SW480 (cell line): ENCODE measurements at places on chromosomes 2 and 18.

DNA sequence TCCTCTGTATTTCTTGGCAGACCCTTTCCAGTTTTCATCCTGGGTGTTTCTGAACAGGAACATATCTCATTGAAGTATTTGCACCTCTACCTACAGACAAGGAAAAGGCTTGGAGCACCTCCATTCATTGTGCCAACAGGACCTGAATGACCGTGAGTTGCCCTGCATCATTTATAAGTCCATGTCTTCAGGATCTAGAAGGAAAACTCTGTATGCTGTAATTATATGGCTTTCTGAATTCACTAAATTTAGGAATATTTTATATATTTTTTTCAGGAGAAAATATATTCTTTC, 402.3 kb upstream of the SLC14A2 start:
- DNase-seq, result no peak

DNA sequence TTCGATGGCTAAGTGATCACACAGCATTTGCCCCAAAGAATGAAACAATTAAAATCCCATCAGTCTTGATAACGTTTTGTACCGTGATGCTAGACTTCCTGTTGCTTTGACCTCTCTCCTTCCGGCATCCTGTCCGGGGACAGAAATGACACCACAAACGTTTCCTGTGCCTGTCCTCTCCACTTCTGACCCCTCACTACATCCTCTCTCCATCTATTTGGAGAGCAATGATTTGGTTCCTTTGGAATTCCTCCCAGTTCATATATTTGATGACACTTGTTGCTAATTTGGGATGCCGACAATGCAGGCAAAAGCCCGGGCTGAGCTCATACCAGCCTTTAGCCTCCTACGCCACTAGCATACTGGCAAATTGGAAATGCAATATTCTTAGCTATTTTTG, 151.2 kb upstream of the CCDC68 start:
- no peak for DNase-seq

DNA sequence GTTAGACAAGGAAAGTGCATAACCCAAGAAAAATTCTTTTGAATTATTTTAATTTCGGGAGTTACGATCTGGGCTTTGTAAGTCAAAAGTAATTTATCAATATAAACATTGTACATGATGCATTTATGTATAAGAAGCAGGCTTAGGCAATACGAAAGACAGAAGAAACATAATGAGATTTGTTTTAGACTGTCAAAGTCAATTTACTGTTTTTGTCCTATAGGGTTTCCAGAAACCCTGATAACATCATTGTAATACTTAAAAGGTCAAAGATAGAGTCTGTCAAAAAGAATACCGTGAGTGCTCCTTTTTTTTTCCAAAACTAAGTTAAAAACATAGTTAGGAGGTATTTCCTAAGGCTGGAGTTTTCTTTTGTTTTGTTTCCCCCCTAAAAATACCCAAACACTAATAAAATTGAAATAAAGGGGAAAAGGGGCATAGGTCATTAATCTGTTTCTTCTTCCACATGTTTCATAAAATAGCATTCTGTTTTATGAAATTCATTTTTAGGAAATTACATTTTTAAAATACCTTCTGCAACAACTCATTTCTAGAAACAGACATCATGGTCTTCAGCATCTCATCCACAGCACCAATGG, 16.1 kb downstream of the C1D start:
- DNase-seq, result no peak

DNA sequence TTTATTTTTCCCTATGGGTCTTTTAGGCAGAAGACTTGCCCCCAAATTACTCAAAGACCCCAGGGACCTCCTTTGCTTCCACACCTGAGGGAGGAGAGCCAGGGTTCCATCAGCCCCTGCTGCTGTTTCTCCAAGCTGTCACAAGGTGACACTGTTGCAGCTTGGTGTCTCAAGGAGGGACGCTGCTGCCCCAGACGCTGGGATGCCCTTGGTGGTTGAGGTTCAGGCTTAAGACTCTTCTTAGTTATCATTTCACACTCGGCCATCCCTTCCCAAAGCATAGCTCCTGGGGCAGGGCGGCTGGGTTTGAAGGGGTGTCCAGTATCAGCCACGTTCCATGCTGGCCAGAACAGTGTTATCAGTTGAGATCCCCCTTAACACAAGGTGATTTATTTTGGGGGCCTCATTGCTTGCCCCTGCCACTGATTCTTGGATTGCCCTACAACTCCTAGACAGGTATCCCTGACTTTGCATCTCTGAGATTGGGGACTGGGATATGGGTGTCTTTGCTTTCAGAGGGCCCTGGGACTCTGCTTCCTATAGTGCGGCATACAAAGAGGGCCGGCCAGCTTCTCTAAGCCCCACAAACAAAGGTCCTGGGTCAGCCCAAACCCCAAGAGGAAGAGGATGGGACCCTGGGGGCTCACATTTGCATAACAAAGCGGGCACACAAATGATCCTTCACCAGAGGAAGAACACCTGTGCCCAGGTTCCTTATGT, 22.7 kb downstream of the GPR55 start:
- peak; percentile 50 for DNase-seq

GRCh38 chr2:28362991-28363521, 29.6 kb upstream of the FOSL2 start:
- DNase-seq, result no peak

GRCh38 chr2:98857001-98857400, 79.0 kb downstream of the CRACDL start:
- DNase-seq, result no peak

DNA sequence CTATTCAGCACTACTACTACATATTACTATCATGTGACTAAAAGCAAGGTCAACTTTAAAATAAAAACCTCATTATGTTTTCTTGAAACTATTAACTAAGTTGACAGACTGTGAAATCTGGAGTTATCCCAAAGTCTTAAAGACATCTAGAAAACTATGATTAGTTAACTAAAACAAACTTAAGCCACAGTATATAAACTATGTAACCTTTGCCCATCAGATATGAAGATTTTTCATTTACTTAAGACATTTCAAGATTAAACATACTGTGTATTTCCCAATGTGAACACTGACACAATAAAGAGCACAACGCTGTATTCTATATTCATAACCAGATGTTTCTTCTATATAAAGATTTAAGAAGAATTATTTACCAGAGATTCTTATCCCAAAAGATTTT, 33.5 kb upstream of the CACNB4 start:
- DNase-seq, result no peak

DNA sequence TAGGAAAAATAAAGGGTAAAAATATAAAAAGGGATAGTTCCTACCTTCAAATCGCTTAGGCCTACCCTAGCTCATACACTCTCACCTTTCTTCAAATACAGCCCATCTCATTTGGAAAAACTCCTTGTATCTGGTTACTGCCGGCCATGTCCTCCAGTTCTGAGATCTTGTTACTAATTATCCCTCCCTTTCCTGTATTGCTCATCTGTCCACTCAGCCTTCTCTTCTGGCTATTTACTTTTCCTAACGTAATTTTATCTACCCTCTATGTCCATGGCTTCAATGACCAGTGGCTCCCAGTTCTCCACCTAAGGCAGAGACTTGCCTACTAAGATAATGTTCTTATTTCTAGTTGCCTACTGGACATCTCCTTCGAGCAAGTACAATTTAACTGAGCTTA, 342.9 kb upstream of the ACVR2A start:
- no peak for DNase-seq

DNA sequence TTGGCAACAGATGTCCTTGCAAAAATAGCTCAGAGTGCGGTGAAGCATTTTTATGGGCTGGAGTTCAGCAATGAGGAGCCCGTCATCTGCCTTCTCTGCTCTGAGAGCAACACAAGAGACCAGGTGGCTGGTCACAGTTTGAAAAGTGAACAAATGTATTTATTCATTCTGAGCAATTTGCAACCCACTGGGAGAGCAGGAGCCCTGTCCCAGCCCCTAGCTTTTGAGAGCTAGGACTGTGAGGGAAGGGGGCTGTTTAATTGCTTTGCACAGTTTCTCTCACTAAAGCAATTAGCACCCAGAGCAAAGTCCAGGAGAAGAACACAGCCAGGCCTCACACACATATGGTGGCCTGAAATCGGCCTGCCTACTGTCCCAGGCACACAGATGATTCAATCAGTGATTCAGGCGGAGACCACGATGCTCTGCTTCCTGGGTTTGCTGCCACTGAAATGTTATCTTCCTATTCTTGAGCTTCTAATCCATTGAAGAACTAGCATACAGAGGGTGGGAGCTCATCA, 646.1 kb upstream of the ACVR2A start:
- DNase-seq, result no peak

- no peak for DNase-seq
Measured at GRCh38 chr2:134718023-134718816, 580 bp downstream of the TMEM163 start.

DNA sequence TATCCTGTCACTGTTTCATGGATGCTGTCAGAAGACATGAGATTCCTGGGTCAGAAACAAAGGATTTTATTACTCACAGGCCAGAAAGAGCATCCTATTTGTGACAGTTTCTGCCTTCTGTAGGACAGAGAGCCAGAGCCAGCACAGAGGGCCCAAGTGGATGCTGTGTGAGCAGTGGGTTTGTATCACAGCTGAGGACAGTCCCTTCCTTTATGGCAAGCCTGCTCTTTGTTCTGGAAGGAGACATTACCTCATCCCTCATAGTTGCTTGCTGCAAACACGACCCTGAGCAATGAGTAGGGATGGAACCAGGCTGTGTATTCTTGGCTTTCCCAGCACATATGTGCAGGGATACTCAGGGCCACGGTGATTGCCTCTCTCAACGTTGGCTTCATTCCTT, 41.6 kb downstream of the ARHGEF4 start:
- no peak for DNase-seq

GRCh38 chr2:191757208-191757607, 79.3 kb downstream of the NABP1 start:
- no peak for DNase-seq

GRCh38 chr18:75407468-75408437, 19.8 kb downstream of the SMIM21 start:
- no peak for DNase-seq

DNA sequence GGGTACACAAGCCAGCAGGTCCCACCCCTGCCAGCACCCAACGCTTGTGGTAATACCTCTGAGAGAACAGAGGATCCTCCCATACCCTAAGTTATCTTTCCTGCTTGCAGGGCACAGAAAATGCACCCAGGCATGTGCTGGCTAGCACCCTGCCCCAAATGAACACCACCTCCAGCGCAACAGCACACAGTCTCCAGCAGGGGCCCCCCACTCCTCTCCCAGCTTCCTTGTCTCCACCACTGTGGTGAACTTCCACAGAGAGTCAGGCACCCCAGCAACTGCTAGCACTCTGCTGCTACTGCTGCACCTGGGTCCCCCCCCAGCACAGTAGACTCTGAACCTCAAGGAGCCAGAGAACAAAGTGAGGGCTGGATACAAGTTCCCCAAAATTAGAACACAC, 216.8 kb upstream of the CNTNAP5 start:
- DNase-seq, result no peak

DNA sequence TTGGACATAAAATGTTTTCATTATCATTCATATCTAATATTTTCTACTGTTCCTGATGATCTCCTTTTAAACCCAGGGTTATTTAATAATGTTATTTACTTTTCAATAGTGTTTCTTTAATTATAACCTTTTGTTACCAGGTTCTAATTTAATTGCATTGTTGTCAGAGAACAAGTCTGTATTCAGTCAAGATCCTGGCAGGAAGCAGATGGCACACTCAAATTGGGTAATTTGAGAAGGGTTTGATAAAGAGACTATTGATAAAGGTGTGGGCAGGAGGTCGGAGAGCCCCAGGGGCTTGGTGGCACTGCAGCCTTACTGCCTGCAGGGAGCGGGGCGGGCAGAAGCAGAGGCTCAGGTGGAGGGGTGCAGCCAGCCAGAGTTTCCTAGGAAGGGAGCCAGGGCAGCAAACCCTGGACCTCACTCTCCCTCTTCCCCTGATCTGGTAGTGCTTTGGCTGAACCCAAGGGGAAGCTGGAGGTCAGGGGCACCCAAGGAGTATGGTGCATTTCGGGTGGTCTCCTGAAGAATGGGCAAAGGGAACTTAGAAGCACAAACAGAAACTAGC, 2.3 kb upstream of the KIF1A start:
- DNase-seq, result no peak

- no peak for DNase-seq
Measured at GRCh38 chr2:215969131-215969841, 44.1 kb downstream of the MREG start.

DNA sequence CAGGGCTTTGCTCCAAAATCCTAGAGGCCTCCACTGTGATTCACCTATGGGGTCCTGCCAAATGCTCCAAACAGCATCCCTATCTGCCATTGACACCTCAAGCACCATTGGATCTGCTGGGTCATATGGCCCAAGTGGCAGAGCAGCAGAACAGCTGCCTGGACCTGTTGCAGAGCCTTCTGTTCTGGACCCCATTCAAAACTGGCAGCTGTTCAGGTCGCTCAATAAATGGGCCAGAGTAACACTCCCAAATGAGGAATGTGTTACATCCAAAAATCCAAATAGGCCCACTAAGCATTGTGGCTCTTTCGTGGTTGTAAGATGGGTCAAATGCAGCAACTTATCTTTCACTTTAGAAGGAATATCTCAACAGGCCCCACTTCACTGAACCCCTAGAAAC, 783.6 kb downstream of the DCDC2C start:
- DNase-seq, result no peak

DNA sequence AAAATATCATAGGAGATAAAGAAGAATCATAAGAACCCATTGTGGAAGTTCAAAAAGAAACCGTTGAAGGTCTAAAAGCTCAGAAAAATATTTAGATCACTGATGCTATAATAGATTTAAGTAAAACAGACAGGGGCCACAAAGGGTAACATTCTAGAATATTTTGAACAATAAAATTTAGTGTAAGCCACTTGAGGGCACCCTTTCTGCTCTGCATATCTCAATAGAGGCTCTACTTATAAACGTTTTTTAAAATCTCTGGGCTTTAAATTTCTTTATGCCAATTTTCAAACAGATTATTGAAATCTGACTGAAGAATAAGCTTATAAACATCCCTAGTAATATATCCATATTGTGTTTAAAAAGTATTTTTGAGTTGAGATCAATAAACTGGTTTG, 57.6 kb upstream of the IL1RL1 start:
- no peak for DNase-seq

DNA sequence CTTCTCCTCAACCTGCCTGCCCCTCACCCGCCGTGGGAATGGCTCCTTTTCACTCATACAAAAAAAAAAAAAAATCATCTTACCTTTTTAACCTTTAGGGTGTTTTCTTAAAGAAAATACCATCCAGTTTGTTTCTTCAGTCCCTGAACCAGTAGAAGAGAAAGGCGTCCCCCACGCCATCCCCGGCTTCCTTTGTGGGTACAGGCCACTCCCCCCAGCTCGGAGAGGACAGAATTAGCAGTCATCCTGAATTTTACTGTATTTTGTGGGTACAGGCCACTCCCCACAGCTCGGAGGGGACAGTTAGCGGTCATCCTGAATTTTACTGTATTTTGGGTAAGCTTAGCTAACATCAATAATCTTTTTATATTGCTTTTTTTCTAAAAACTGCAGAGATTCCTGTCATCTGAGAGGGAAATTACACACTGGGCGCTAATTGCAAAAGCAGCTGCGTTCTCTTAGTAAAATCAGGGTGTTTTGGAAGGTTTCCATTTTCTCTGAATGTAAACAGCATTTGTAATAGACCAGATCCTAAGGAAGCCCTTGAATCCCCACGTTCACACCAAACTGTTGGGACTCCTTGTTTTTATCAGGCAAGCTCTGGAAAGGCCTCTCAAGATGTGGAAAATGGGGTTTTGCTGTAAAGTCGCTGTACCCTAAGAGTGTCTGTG, 72.5 kb downstream of the NFATC1 start:
- no peak for DNase-seq

- DNase-seq, result peak; percentile 29
Measured at GRCh38 chr18:31102025-31102684, at the start of gene DSC2. DSC2 (minus strand) TSS chr18:31102421; CDS start chr18:31101971, 450 bp downstream.
